ENCODE measurements at places on chromosomes 3 and 15.
A peak's percentile ranks its signal among the peaks of the same experiment; 100 is the strongest.

DNA sequence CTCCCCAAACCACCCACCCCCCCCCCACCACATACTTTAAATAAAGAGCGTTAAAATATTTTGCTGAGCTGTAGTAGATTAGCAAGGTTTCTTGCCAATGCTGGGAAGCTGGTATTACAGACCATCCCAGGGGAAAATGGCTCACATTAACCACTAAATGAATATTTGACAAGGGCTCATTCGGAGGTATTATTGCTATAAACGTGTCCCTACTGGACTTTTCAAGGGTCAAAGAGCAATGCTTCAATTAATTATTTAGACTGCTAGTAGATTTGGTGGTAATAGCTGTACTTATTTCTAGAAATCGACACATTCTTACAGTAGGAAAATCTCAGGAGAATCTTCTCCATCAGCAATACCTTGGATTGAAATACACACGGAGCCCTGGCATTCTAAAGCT is 5.2 kb downstream of the SOX2 start:
- DNase-seq, result no peak

GRCh38 chr3:58052373-58053273 is 44.4 kb downstream of the FLNB start:
- DNase-seq, result no peak

- peak; percentile 37 for DNase-seq
Measured at GRCh38 chr3:105866656-105867653, 1.9 kb downstream of the CBLB start.

GRCh38 chr3:179825527-179826246 is 172.8 kb downstream of the USP13 start:
- no peak for DNase-seq

DNA sequence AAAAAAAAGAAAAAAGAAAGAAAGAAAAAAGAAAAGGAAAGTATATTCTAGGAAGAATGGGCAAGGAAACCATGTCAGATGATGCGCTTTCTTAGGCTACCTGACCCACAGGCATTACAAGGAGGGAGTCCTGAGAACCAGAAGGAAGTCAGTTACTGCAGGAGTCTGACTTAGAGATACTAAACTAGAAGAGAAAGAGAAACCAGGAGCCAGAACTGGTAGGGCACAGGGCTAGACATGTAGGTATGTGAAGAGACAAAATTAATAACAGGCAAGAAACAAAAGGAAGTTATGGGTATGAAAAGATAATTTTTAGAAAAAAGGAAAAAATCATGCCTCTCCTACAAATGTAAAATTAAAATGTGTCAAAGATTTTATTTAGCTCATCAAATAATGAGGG is 63.3 kb upstream of the LRRN1 start:
- DNase-seq, result no peak

GRCh38 chr15:30962079-30962478 is 29.3 kb downstream of the MTMR10 start:
- DNase-seq, result no peak

- no peak for DNase-seq
Measured at GRCh38 chr3:150582620-150583019, 20.5 kb upstream of the SELENOT start.

- no peak for DNase-seq
Measured at GRCh38 chr3:73805435-73805834, 180.7 kb upstream of the PDZRN3 start.

GRCh38 chr3:51943451-51944391 is 1.6 kb downstream of the PARP3 start:
- no peak for DNase-seq

DNA sequence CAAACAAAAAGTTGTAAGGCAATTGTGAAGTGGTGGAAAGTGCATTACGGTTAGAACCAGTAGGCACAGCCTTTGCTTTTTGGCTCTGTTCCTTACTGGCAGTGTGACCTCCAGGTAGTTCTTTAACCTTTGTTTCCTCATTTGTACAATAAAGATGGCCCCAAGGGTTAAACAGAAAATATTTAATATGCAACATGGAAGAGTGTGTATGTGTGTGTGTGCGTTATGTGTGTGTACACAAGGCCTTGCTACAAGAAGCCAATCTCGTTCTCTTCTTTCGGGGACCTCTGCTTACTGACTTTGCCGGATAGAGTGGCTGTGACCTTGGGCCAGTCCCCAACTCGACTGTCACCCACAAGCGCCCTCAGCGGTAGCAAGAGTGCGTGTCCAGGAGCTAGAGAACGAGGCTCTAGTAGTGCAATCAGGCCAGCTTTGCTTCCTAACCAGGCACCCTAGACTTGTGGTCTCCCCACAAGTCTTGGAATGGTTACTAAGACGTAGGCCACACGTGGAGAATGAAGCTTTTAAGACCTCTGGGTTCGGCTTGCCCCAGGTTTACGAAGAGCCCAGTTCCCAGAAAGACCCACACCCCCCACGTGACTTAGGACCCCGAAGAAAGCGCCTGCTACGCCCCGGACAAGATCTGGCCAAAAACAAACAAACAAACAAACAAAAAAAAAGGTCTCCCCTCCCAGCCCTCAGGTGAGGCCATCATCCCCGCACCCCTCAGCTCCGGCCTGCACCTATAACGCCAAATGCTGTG is 593 bp downstream of the CIAO2A start:
- no peak for DNase-seq

- DNase-seq, result no peak
Measured at GRCh38 chr15:87557881-87558280, 698.7 kb downstream of the NTRK3 start.

DNA sequence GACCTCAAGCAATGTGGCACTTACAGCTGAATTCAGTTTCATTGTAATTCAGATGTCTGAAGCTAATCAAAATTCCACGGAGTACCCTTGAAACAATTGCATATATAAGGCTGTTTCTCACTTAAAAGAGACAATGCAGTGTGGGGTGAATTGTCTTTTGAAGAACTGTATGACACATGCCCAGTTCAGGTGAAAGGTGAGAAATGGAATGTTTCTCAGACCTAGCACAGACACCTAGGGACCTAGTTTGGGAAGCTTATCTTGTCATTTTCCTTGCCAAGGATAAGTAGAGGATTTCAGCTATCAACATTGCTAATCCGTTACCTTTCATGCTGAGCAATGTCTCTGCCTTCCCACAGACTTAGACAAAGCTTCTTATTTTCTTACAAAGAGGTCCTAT is 36.3 kb downstream of the MBNL1 start:
- no peak for DNase-seq

- no peak for DNase-seq
Measured at GRCh38 chr3:13325892-13326443, 94.2 kb downstream of the NUP210 start.

DNA sequence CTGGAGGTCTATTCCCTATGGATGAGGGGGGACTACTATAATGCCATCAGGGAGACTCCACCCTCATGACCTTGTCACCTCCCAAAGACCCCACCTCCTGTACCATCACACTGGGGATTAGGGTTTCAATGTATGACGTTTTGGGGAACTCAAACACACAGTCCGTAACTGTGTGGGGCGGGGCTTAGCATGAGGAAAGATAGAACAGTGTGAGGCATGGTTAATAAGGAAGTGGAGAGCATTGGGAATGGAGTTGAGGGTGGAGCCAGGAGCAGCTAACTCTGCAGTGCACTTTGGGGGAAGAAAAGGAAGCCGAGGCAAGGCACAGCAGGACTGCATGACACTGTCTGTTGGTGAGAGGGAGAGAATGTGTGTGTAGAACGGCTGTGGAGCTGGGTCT is 90.9 kb upstream of the AGBL1 start:
- DNase-seq, result no peak

DNA sequence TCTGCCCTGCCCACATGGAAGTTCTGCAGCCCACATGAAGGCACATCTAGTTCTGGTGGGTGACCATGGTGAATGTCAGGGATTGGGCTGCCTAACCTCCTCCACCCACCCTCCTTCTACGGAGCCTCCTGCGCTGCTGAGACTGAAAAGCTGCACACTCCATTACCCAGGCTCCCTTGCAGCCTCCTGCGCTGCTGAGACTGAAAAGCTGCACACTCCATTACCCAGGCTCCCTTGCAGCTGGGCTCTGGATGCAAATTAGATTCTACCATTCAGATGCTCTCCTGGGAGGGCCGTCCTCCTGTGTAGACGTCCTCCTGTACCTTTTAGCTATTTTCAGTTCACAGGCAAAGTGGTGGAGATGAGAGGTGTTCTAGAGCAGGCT is 32.1 kb downstream of the POMGNT2 start:
- DNase-seq, result no peak

- no peak for DNase-seq
Measured at GRCh38 chr3:53027254-53027844, 18.5 kb downstream of the SFMBT1 start.

DNA sequence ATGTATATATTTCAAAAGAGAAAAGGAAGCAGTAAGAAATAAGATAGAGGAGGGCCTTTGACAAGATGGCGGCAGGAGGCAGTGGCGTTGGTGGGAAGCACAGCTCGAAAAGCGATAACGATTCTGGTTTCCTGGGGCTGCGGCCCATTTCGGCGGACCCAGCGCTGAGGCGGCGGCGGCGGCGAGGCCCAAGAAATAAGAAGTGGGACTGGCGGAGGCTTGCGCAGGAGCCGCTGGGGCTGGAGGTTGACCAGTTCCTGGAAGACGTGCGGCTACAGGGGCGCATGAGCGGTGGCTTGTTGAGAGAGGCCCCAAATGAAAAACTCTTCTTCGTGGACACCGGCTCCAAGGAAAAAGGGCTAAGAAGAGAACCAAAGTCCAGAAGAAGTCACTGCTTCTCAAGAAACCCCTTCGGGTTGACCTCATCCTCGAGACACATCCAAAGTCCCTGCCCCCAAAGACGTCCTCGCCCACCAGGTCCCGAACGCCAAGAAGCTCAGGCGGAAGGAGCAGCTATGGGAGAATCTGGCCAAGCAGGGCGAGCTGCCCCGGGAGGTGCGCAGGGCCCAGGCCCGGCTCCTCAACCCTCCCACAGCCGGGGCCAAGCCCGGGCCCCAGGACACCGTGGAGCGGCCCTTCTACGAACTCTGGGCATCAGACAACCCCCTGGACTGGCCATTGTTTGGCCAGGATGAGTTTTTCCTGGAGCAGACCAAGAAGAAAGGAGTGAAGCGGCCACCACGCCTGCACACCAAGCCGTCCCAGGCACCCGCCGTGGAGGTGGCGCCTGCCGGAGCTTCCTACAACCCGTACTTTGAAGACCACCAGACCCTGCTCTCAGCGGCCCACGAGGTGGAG is 624.3 kb downstream of the MCTP2 start:
- no peak for DNase-seq

DNA sequence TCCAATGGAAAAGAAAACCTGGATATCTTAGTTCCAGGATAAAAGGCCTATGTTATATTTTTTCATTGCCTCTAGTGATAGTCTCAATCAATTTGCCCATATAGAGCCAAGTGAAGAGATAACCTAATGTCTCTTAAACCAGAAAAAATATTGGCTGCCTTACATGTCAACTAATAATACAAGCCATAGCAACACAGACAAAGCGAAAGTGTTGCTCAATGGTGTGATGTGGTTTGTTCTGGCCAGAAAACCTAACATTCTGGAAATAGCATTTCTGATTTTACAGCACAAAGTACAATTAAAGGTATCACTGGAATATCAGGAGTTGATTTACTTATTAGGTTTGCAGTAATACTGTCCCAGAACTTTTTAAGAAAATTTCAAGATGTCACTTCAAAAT is 101.5 kb downstream of the ATP8B4 start:
- no peak for DNase-seq

DNA sequence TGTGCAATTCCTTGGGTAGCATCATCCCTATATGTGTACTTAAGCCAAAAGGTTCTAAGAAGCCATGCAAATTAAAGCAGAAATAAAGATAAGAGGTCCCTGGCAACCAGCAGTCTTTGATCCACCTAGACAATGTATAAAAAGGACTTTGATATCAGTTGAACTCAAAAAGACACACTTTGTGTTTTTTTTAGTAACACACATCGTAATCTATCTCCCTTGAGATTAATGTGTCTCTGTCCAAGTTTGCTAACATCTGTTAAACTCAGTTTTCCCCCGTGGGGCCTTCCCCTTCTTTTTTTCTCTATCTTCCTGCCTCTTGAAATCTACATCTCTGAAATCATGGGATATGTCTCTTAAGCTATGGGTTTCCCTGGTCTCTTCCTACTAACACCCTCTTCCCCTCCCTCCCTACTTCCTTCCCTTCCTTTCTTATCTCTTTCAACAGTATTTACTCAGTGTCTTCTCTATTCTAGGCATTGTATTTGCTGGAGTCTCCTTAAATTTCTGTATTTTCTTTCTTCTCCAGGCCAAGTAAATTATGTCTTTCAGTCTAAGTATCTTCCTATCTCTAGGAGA is 27.7 kb downstream of the ALDH1A2 start:
- DNase-seq, result no peak

DNA sequence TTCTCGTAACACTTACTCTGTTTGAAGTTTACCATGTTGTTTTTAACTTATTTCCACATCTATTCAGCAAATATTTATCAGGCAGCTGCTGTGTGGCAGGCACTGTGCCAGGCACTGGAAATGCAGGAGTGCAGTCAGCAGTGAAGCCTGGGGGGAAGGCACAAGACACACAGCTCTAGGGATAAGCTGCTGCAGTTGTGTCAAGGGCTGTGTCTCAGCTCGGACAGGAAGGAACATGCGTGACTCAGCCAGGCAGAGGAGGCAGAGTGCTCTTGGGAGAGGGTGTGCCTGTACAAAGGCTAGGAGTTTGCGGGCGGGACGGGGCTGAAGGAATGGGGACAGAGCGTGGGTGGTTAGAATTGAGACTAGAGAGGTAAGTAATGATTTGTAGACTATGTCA is 24.7 kb downstream of the LYSMD4 start:
- DNase-seq, result no peak

DNA sequence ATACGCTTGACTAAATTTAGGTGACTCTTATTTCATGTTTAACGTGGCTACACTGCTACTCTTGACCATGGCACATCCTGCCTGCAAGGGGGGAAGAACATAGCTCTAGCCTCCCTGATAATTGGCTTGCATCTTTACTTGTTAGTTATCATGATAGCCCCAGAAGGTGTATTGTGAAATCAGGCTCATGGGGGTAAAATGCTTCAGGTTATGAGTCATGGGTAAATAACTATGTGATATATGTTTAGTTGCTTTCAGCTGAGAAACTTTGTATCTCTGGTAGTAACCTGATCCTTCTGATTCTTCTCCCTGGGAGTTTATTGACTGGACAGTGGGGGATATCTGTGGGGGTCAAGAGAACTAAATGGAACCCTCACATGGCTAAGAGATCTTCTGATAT is 660.8 kb upstream of the UBE2E2 start:
- DNase-seq, result no peak

DNA sequence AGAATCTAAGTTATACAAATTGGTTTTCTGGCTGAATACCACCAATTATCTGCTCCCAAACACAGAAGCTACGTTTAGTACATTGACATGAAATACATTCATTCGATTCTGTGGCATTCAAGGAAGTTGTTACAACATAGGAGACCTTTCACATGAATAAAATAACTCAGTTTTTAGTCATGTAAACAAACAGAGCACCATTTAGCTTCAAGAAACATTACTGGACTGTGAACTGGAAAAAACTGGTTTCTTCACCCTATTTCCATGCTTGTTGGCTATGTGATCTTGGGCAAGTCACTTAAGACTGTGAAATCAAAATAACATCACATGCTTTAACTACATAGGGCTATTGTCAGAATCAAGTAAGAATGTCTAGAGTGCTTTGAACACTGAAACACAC is 46.2 kb downstream of the NRG4 start:
- no peak for DNase-seq

GRCh38 chr3:33372218-33373081 is 67.8 kb downstream of the UBP1 start:
- peak; percentile 43 for DNase-seq

GRCh38 chr15:95368191-95368590 is 962.3 kb upstream of the NR2F2 start:
- no peak for DNase-seq
